ENCODE measurements at places on chromosomes 4 and X.

GRCh38 chr4:129218897-129219296 lies 122.9 kb downstream of the C4orf33 start:
- DNase-seq = no peak

DNA sequence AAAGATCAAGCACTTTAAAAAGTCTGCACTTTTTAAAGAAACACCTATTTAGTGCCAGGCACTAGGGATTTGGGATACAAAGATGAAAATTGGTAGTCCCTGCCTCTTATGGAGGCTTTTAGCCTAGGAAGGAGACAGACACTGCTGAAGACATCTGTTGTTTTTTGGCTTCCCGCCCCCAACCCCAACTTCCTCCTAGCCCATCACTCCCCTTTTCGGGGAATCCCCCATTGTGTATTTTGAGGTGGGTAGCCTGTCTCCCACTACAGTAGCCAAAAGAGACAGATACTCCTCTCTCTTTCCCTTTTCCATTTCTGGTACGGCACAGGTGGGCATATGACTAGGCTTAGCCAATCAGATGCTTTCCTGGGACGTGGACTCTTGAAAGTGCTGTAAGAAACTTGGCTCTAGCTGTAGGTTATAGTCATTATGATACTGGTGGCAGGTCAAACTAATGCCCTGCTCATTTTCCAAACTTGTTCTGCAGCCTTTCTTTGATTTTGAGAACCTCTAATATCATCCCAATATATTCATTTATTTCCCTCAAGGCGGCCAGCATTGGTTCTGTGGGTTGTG lies 194.6 kb upstream of the RBPJ start:
- no peak for DNase-seq

DNA sequence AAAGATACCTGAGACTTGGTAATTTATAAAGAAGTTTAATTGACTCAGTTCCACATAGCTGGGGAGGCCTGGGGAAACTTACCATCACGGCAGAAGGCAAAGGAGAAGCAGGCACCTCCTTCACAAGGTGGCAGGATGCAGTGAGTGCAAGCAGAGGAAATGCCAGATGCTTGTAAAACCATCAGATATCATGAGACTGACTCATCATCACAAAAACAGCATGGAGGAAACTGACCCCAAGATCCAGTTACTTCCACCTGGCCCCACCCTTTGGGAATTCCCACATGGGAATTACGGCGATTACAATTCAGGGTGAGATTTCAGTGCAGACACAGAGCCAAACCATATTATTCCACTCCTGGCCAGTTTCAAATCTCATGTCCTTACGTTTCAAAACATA lies 514.7 kb upstream of the SPANXN1 start:
- DNase-seq = no peak

DNA sequence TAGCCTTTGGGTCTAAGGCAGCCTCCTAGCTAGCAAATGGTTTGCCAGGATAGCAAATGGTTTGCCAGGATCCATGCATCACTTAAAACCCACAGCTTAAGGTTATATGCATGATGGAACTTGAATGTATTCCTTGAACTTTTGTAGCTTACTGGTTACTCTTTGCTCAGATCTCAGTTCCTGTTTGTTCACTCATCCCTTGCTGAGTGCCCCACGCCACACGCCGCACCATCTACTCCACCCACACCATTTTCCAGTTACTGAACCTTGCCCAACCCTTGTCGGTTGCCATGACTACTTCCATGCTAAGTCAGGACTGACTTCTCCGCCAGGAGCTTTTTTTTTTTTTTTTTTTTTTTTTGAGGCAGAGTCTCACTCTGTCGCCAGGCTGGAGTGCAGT lies 29.5 kb upstream of the XIAP start:
- no peak for DNase-seq

DNA sequence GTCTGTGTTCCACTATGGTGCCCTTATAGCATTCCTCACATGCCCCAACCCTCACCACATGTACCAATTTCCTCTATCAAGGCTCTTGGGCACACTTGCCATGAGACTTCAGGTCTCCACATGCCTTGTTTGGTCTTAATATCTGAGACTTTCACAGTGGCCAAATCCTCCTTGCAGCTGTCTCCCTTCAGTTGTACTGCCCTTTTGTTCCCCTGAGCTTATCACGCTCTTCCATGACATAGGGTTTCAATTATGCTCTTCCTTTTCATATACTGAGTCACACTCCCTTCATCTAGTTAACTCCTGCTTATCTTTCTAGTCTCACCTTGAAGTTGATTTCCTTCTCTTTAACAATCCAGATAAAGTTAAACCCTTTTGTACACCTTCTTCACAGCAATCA lies 212.9 kb downstream of the PDHA2 start:
- DNase-seq = no peak

DNA sequence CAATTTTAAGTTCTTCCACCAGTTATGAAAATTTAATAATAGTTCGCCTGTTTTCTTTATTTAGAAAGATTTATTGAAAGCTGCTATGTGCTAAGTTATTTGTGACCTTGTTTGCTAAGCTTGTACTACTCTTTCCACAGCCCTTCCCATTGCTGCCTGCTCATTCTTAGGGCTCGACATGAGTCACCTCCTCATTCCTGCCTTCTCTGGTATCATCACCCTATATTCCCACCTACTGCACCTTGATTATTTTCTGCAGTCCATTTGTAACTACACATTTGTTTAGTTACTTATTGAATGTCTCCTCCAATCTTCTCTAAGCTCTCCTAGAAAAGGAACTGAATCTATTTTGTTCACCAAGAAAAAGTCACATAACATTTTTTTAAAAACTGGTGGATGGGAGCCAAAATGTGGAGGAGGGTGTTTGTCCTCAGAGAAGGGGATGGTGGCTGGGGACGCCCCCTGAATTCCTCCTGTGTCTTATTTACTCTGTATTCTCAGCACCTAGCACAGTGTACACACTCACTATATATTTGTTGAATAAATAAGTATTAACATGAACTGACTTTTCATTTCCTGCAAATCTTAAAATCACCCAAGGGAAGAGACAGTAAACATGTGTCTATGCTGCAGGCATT lies 3.7 kb upstream of the RAB9A start:
- no peak for DNase-seq

Data from NCI-H1092 treated with DMSO at 0.1 percent for 48 hours (cell line).